ENCODE measurements at places on chromosomes 3 and 15.

- DNase-seq: no peak
These were observed 27.8 kb upstream of the RPL32 start for GRCh38 chr3:12869035-12869621.

- no peak for DNase-seq
These were observed 375.4 kb downstream of the EPHA6 start for GRCh38 chr3:97189835-97190234.

- DNase-seq: no peak
These were observed 283.2 kb downstream of the ZBTB20 start for GRCh38 chr3:114863848-114864247.

- DNase-seq: no peak
These were observed 3.1 kb upstream of the CACNA1D start for GRCh38 chr3:53491276-53491675.

DNA sequence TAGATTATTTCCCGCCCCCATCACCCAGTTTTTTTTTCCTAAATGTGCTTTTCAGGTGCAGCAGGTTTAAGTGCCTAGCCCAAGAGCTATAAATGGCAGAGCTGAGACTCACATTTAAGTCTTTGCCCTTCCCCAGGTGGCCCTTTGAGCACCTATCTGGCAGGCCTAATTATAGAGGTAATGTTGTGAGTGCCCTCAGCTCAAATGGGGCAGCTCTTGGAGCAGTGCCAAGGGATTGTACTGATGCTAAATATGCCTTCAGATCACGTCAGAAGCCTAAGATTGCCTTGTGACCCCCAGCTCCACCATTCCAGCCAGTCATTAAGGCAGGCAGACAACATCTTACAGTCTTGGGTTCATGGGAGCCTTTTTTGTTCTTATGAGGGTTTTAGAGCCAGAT, 159.5 kb downstream of the RPLP1 start:
- DNase-seq: no peak

GRCh38 chr3:101976473-101976872, 127.2 kb downstream of the NFKBIZ start:
- DNase-seq: no peak

All from stimulated activated CD4-positive, alpha-beta T cell treated with anti-CD3 and anti-CD28 coated beads, Interleukin-1b, Interleukin-23, amount 100 ng/mL, for 1 hour (primary cell).